ENCODE measurements at places on chromosomes 11 and 22. TPM values are rescaled to one million over a fixed set of nuclear protein-coding genes. Genes with fewer than 3 reads are reported as not detected.

GRCh38 chr11:80414181-80415165 lies 973.6 kb upstream of the TENM4 start:
- no peak for DNase-seq

GRCh38 chr11:114478001-114478410 lies 38.7 kb downstream of the REXO2 start:
- DNase-seq = no peak

- DNase-seq = no peak
Observed at GRCh38 chr22:27296091-27296675, 505.4 kb downstream of the MN1 start.

The ARHGAP20 gene
- not detected for total RNA-seq

GRCh38 chr22:17931400-17931825 lies 92.9 kb downstream of the MICAL3 start:
- no peak for DNase-seq

The SCGB2A2 gene
- not detected for total RNA-seq

GRCh38 chr11:70849031-70849430 lies 403.3 kb downstream of the SHANK2 start:
- DNase-seq = no peak

DNA sequence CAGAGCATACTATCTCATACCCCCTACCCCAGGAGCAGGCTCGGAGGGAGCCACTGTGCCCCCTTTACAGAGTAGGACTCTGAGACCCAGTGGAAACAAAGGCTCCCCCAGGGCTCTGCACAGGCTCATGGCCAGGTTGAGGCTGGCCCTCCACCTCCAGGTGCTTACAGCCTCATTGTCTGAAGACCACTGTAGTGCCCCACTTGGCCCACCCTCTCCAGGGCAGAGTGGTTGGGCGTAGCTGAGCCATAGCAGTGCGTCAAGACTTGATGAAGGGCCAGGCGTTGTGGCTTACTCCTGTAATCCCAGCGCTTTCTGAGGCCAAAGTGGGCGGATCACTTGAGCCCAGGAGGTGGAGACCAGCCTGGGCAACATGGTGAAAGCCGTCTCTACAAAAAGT lies 1.7 kb downstream of the ANKRD13D start:
- DNase-seq = no peak

The GTPBP1 gene
- total RNA-seq = 102 TPM
